ENCODE measurements at places on chromosomes 2 and 18.

- no peak for DNase-seq
Measured at GRCh38 chr2:61962095-61962984, 56.9 kb downstream of the COMMD1 start.

DNA sequence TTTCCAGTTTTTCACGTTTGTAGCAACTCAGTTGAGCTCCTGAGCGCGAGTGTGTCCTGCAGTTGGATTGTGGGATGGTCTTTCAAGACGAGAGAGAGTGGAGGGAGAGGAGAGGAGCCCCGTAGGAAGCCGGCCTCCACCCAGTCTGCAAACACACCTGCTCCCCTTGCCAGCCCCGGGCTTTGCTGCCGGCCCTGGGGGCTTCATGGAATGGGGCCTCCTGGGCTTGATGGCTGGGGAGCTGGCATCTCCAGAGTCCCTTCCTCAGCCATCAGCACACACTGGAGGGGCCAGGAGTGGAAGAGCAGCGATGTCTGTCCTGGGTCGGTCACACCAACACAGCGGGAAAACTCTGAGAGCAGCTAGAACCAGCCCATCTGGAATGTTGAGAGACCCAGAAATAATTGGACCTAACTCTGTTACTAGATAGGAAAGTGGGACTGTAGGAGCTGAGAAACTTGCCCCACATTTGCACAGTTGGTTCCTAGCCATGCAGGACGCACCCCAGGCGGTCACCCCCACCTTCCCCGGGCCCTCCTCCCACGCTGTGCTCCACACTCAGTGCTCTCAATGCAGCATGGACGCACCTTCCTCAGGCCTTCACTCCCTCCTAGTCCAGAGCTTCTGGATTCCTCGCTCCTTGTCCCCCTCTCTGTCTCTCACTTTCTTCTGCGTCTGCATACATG is 69.6 kb downstream of the PTGR3 start:
- DNase-seq = no peak

DNA sequence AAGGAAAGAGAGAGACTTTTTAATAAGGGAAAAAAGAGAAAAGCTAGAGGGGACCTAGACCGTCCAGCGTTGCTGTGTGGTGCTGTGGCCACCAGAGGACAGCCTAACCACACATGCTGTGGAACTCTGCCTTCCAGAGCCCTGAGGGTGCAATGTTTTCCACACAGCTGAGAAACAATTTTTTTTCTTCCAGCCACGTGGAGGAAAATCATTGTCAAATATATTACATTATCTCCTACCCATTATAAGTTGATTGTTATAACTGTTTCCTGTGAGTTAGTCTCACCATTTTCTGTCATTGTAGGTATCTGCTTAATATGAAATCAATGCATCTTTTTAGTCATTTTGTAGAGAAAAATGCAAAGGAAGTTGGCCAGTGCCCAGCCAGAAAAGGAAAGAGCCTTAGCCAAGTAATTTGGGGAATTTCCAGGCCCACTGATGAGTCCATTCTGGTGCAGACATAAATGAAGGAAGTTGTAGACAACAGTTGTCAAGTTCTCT is 5.9 kb upstream of the MRPL19 start:
- DNase-seq = no peak

- no peak for DNase-seq
Measured at GRCh38 chr18:489244-490023, 11.1 kb downstream of the COLEC12 start.

GRCh38 chr2:109173311-109174171 is 44.5 kb downstream of the SH3RF3 start:
- no peak for DNase-seq

DNA sequence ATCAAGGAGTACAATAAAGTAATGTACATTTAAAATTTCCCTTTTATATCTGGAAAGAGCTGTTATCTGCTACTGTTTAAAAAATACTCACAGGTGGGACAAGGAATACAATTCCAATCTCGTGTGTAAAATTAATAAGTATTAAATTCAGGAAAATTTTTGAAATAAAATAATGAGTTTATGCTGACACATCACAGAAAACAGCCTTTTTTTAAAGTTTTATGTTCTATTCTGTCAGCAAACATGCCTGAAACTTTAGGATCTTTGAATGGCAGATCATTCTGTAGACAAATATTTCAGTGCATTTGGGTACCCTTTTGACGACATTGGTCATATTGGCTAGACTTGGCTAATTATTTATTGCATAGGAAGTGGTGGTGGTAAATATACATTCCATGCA is 254.4 kb upstream of the ETAA1 start:
- no peak for DNase-seq

DNA sequence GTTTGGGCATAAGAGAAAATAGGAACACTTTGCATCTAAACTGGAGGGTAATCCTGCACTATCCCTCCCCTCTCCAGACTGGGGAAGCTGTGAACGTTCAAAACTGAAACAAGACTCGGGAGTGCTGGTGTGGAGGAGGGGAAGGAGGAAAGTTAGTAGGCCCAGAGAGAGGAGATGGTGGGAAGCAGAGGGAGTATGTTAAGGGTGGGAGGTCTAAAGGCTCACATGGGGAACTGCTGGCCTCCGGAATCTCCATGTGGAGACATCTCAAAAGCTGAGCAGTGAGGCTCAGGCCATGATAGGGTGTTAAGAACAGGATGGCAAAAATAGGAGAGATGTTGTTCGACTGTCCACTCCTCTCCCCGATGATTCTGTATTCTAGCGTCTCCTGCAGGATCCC is 47.9 kb downstream of the ADD2 start:
- DNase-seq = no peak

- no peak for DNase-seq
Measured at GRCh38 chr18:31430072-31430471, 17.5 kb upstream of the DSG3 start.

DNA sequence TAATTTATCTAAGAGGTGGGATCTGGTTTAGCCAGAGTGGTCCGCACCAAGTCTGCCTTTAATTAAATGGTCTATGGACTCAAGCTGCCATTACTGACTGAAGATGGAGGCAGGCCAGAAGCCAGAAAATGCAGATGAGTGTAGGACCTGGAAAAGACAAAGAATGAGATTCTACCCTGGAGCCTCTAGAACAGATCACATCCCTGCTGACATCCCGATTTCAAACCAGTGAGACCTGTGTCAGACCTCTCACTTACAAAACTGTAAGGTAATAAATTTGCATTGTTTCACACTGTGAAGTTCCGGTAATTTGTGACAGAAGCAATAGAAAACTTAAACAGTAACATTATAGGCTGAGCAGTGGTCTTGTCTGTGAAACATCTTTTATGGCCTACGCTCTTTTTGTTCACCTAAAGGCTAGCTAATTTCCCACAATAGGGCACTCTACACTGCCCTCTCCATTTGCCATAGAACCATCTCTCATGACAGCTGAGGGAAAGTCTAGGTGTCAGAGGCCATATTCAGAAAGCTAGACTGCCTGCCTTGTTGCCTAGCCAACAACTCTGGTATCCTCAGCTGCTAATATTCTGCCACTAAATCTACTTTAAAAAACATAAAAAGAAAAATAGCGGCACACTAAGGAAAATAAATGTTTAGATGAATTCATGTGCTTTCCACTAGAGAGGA is 1396.2 kb upstream of the PIK3C3 start:
- DNase-seq = no peak

- DNase-seq = no peak
Measured at GRCh38 chr2:75025633-75026380, 67.4 kb downstream of the POLE4 start.

DNA sequence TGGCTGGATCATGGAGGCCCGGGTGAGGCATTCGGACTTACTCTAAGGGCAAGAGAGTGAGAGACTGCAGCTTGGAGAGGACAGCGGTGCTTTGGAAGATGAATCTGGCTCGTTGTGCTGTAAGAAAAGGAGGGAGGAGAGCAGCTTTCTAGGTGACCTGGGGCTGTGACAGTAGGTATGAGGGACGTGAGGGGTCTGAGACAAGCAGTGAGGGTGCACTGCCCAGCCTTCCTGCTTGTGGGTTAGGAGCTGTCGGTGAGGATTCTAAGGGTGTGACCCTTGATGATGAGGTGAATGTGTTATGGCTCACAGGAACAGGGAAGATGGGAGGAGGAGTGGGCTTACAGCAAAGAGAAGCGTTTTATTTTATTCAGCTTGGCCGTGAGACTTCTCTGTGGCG is 27.1 kb upstream of the RHOB start:
- DNase-seq = no peak

GRCh38 chr2:217186668-217187159 is 326.9 kb upstream of the TNP1 start:
- no peak for DNase-seq

GRCh38 chr2:67871686-67872412 is 191.0 kb downstream of the C1D start:
- no peak for DNase-seq

GRCh38 chr2:65429786-65430602 is 2.4 kb downstream of the SPRED2 start:
- no peak for DNase-seq

GRCh38 chr2:235580426-235581157 is 86.7 kb downstream of the AGAP1 start:
- no peak for DNase-seq

GRCh38 chr18:48018851-48019250 is 88.4 kb upstream of the SMAD2 start:
- no peak for DNase-seq

DNA sequence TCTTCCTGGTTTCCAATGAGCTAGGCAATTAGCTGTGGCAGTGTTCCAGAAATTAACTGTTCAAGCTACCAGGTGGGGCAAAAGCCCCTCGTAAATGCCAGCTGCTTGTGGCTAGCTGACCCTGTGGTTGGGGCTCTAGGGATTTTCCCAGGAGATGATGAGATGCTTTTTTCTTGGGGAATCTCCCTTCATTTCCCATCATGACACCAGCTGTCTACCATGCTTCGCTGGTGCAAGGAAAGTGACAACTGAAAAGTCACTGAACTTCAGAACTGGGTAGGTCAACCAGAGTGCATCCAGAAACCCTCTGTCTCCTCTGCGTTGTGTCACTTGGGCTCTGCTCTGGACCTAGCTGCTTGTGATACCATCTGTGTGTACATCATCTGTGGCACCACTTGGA is 386.5 kb upstream of the DCC start:
- DNase-seq = no peak

GRCh38 chr18:39862341-39862740 is 2092.7 kb upstream of the PIK3C3 start:
- DNase-seq = no peak

- DNase-seq = no peak
Measured at GRCh38 chr2:236545814-236546480, 23.7 kb upstream of the ACKR3 start.

- DNase-seq = no peak
Measured at GRCh38 chr2:10839813-10840212, 27.2 kb upstream of the PDIA6 start.

- DNase-seq = no peak
Measured at GRCh38 chr2:161580426-161580825, 43.8 kb upstream of the SLC4A10 start.

DNA sequence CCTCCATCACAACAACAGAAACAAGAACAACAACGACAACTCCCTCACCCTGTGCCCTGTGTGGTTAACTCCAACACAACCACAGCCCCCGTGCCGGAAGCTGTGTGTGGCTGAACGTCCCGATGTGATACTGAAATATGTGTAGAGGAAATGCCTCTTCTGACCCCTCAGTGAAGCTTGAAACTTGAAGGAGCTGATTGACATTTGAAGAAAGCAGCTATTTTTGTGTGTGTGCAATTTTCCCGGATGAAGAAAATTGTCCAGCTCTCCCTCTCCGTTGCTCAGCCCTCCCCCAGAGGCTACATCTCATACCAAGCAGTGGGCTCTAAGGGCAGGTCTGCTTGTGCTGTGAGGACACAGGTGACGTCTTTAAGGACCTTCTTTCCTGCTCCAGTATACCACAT is 173.8 kb downstream of the ICOS start:
- no peak for DNase-seq

DNA sequence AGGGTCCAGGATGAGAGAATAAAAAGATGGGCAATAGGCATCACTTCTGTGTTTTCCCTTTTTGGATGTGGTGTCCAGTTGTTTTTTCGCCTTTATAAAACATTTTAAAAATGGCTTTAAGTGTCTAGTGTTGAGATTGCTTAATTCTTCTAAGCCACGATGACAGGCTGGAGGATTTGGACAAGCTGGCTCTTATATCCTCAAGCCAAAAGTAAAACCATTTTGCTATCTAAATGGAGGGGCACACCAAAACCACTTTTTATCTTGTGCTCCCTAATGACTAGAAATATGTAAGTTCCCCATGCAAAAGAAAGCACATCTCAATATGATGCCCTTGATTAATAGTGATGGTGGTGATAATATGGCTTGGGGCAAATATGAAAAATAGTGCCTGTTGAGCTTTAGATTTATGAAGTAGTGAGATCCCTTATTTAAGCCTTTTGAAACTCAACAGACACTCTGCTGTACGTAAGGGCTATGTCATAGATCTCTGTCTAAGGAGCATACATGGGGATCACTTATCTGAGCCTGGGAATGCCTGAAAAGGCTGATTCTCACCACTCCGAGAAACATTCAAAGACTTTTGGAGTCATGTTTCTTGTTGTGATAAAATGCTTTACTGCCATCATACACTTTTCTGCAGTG is 185.5 kb downstream of the KCNS3 start:
- DNase-seq = no peak

DNA sequence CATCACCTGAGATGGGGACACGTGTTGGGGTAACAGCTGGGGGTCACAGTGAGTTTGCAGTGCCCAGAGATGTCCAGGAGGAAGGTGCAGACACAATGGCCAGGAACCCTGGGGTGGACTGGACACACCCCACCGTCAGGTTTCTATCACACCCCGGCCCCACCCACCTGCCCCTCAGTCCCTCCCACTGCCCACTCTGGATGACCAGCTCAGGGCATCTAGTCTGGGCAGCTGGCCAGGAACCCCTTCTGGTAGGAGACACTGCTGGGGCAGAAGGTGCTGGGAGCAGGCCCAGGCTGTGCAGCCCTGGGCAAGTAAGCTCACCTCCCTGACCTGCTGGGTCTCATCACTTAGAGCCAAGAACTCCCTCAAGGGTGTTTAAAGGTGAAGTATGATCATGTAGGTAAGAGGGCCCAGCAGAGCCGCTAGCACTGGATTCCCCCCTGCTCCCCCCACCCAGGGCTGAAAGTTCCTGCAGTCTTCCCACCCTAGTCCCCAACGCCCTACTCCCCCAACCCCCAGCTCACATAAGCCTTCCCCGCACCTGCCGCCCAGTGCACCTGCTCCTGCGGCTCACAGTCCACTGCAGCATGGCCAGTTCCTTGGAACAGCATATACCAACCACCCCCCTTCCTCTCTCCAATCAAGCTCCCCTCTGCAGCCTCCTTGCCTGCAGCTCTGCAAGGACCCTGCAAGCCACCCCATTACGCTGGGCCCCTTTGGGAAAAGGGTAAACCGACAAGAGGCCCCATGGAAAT is 17.3 kb downstream of the BIN1 start:
- DNase-seq = no peak

DNA sequence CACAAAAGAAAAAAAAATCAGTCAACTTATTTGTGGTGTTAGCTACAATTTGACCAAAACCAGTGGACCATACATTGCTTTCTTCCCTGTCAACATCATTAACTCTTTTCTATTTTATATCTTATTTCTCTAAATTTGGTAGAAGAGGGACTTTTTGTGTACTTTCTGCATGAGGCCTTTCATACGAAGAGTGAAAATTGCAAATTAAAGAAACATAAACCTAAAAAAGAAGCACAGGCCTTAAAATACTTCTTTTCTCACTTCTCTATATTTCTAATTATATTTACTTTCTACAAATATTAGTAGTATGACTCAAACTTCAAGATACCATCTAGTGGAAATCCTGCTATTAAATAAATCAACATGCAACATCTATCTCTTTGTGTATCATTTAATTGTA is 1073.4 kb upstream of the ZEB2 start:
- no peak for DNase-seq

All from iPS DF 19.7 (cell line).